Iris pigment epithelial cell (primary cell): ENCODE measurements at places on chromosomes 2 and 18.

DNA sequence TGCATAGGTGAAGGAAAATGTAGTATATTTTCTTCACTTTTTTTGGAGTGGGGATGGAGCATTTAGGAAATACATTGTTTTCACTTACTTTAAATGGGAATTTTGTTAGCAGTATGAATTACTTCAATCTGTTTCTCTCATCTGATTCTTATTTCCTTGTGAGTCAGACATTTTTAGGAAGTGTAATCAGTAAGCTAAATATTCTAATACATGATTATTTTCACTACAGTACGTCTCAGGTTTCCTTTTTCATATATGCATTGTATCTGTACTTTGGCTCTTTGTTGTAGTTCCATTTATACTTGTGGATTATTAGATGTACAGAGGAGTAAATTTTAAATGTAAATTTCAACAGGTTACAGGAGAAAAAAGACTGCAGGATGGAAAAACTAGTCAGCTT, 27.9 kb downstream of the GPD2 start:
- no peak for DNase-seq

- no peak for DNase-seq
These were observed 149.4 kb upstream of the ID2 start for GRCh38 chr2:8532438-8532837.

- peak; percentile 64 for DNase-seq
These were observed 53.6 kb downstream of the HK2 start for GRCh38 chr2:74887445-74887951.

GRCh38 chr18:57542126-57542525, 44.4 kb downstream of the FECH start:
- peak; percentile 71 for DNase-seq

DNA sequence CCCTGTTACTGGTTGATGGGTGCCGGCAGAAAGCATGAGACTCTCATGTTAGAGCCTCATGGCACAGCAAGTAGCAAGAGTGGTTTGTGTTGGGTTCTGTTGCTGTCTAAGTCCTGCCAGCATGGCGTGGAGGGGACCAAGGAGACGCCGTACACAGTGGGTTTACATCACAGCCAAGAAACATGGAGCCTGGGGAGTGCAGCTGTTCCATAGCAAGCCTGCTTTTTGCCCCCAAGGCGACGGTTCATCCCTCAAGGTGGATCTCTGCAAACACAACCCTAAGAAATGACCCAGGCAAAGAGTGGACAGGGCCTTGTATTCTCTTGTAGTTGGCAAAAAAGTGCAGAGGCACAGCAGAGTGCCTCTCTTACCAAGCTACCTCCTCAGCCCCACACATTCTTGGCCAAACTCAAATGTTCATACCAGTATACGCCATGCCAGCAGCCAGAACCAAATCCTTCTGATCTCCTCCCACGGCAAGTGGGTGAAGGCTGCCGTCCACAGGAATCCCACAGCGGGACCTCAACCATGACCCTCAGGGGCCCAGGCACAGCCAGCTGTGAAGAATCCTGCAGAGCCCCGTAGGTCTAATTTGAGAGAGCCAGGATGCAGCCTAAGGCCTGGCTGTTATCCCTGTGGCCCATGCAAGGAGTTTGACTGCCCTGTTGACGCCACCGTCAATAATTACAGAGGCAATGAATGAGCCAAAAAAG, 19.0 kb downstream of the SNED1 start:
- no peak for DNase-seq

DNA sequence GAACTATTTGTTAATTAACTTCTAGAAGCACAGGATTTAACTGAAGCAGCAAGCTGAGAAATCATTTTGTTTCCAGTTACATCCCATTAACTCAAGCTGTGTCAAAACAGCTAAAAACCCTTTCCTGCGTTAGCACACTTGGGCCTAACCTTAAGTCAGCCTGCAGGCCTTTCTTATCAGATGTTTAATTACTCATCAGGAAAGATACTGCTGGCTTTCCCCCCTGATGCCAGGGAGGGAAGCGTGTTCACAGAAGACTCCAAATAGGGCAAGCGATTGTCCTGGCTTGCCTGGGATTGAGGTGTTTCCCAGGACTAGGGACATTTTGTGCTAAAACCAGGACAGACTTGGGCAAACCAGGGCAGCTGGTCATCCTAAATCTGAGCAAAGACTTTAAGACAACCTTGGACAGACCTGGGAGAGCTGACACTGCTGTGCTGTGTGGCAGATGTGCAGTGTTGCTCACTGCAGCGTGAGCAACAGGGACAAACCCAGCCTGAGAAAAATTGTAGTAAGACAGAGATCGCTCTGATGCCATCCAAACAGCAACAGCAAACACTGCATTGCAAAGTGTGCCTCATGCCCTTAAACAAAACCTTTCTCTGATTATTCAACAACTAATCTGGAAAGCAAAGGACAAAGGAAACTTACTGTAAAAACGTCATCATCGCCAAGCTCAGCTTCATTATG, 100.9 kb downstream of the SPRED2 start:
- peak; percentile 46 for DNase-seq

- no peak for DNase-seq
These were observed 77.7 kb upstream of the IGFBP5 start for GRCh38 chr2:216773072-216773471.

DNA sequence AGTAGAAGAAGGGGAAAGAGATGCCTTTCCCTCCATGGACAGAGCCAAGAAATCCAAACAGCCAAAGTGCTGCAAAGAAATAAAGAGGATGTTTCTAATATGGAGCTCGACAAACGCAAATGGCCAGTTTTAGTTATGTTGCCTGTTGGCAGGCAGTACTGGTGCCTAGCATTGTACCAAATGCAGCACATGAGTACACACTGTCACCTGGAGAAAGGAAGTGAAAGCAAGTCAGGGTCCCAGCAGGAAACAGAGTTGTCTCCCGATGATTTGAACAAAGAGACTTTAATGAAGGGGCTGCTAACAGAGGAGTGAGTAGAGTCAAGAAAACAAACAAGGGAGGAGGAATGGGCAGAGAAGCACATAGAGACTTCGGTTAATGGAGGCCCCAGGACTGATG, 623.0 kb downstream of the BCL11A start:
- DNase-seq = no peak

DNA sequence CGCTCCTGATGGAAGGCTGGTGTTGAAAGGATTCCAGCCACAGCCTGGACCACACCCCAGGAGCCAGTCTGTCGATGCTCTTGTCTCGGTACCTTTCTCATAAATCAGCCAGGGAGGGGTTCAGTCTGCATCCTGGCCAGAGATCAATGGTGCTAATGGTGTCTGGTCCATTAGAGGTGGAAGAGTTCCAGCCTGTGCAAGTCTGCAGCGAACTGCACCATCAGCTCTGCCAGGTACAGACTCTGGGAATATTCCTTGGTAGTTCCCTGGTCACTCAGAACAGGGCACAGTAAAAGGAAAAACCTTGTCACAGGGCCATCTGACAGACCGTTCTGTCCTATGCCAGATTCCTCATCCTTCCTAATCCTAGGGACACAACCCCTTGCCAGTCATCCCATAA, 164.3 kb downstream of the MTCL1 start:
- no peak for DNase-seq

- no peak for DNase-seq
These were observed 7.9 kb upstream of the CCBE1 start for GRCh38 chr18:59705145-59705544.

- DNase-seq = no peak
These were observed 237.6 kb downstream of the ALPK2 start for GRCh38 chr18:58391231-58391825.

DNA sequence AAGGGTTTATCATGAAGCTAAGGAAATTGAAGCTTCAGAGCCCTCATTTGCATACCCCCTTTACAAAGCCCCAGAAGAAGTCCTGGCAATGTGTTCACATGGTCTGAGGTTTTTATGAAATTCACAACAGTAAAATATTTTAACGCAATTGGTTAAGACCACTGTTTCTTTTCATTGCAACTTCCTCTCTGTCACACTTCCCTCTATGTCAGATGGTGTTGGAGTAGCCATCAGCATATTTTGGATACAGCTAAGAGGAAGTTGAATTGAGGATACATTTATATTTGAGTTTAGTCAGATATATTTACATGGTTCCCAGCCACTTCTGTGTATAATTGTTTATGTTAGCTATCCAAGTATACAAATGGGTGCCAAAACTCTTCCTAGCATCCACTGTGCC, 170.0 kb downstream of the TXNL1 start:
- no peak for DNase-seq

- DNase-seq = no peak
These were observed 200.3 kb downstream of the NYAP2 start for GRCh38 chr2:225599856-225600255.

- no peak for DNase-seq
These were observed 41.4 kb upstream of the LRPPRC start for GRCh38 chr2:44037221-44037620.

GRCh38 chr2:26854283-26854827, 6.4 kb downstream of the DPYSL5 start:
- no peak for DNase-seq

DNA sequence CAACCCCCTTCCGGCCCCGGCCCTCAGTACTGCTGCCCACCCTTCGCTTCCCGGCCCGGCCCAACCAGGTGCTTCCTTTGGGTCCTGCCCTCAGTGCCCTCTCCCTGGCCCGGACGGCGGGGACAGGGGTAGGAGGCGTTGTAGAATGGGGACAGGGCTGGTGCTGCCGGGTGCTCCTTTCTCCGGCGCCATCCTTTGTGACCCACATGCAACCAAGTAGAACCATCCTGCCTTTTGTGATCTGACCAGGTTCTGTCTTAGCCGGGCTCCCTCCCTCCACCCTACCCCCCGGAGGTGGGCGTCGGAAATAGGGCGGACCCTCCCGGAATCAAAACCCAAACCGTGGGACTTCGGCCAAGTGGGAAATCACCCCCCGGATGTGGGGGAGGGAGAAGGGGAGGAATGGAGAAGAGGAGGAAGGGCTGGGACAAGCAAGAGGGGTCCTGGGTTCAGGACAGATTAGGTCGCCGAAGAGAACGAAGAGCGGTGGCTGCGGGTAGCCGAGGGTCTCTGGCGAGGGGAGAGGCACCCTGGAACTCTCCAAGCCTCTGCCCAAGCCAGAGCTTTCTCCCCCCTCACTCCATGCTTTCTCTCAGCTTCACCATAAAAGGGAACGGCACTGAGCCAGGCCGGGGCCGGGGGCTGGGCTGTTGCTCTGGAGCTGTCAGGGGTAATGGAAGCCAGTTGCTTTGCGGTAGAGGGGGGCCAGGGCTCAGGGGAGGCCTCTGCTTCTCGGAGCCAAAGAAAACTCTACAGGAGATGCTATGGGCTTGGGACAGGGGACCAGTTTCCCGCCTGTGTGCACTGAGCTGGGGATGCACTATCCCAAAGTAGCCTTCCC, 756 bp upstream of the OST4 start:
- DNase-seq = peak; percentile 40

DNA sequence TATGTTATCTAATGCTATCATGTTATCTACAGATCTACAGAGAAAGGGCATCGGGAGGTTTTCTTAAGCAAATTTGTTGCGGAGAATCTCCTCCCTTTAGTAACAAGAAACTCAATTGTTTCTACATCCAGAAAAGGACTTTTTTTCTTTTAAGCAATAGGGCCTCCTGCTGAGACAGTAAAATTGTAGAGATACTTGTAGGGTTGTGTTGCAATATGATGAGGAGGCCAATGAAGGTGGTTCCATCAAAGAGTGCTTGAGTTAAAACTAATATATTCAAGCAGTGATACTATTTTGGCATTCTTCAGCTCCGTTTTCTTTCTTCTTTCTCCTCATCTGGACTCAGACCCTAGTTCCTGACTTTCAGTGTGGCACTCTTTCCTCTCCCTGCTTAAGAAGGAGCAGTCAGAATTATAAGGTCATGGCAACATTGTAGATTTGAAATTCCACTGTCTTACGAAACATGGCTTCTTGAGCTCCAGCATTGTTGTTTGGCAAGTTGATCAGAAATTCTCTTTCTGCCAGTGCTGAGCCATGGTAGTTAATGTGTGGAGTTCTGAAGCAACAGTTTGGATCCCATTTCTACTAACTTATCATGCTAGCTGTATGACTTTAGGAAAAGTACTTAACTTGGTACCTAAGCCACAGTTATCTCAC, 202.0 kb upstream of the SLC14A2 start:
- DNase-seq = no peak

GRCh38 chr18:48676756-48677368, 138.0 kb downstream of the CTIF start:
- DNase-seq = peak; percentile 43

- DNase-seq = no peak
These were observed 10.9 kb upstream of the SLC4A3 start for GRCh38 chr2:219616550-219616949.

DNA sequence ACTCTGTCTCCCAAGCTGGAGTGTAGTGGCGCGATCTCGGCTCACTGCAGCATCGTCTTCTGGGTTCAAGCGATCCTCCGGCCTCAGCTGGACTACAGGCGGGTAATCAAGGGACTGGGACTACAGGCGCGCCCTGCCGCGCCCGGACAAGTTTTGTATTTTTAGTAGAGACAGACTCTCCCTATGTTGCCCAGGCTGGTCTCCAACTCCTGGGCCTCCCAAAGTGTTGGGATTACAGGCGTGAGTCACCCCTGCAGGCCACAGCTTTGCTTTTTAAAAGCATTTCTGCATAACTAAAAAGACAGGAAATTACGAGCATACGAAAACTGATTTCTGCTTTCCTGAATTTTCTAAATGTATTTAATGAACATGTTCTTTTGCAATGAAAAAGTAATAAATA, 916 bp upstream of the OSBPL1A start:
- DNase-seq = peak; percentile 51

GRCh38 chr2:223230352-223230751, 178.4 kb downstream of the KCNE4 start:
- no peak for DNase-seq

GRCh38 chr18:70337139-70337972, 48.5 kb downstream of the SOCS6 start:
- DNase-seq = peak; percentile 93

DNA sequence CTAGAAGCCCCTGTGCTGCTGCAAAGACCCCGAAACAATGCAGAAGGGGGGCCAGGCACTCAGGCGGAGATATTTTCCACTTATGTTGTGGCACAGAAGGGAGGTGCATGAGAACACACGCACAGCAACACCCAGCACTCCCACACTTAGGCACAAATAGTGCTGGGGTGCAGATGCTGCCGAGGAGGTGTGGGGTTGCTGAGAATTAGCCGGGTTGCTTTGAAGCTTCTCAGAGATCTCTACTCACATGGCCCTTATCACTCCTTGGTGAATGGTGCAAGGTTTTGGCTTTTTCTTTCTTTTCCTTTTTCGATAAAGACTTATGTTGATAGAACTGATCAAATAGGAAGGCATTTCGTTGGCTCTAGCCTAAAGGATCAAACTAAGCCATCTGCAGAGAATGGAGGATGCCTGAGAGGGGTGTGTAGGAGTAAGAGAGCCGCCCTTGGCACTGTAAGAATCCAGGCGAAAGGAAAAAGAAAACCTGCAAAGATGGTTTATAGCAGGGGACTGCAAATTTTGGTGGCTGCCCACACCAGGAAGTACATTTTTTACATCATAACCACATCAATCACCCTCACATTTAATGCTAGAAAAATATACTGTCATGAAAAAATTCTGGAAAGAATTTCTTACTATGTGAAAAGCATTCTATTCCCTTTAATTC, 27.9 kb upstream of the FHL2 start:
- no peak for DNase-seq

GRCh38 chr2:236086403-236086970, 81.7 kb downstream of the GBX2 start:
- DNase-seq = no peak

- DNase-seq = no peak
These were observed 59.7 kb downstream of the MAP4K3 start for GRCh38 chr2:39377226-39377939.

- peak; percentile 32 for DNase-seq
These were observed 37.2 kb downstream of the SLC14A2 start for GRCh38 chr18:45652303-45653080.
